Tibial artery (tissue), 4 donors: ENCODE measurements at places on chromosomes 12 and 14.

DNA sequence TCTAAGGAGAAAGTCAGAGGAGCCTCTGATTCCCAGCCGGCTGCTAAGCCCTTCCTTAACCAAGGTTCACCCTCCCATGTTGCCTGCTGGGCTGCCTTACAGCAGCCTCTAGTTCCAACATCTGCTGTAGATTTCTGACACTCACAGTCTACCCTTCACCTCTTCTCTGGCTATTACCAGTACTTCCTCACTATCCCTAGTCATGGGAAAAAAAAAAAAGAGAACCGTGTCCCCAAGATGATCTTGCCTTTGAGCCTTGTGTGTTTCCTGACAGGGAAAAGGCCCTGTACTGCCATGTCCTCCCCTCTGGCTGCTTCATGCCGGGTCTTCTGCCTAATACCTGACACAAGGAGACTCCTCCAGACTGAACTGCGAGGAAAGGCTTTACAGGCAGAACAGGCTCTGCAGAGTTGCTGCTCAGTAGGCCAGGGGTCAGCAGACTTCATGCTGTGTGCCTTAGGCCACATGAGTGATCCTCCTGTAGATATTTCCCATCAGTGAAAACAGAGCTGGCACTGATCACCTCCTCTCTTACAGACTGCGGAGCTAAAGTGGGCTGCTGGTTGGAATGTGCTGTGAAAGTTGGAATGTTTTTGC is 46.8 kb downstream of the PRKCH start:
- no peak for DNase-seq

DNA sequence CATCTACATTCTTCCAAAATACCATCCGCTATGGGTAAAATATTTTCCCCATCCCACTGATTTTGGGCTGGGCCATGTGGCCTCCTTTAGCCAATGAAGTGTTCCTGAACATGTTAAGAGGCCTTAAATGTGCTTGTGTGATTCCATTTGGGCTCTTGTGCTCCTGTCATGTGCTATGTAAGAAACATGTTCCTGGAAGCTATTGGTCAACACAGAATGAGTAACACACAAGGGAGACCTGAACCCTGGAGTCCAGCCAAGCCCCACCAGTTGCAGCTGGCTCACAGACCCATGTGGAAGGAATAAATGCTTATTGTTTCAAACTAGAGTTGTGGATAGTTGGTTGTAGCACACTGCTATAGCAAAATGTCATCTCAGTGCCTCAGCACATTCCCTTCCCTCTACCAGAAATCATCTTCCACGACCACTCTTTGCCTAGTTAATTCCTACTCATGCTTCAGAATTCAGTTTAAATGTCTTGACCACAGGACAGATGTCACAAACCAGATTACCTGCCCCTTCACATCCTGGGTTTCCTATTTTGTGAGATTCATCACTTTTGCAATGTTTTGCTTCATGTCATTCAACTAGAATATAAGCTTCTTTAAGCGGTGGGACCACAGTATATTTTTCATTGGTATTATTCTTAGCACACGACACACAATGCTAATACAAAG is 217.3 kb upstream of the EEA1 start:
- no peak for DNase-seq

- DNase-seq = no peak
These were observed 391.7 kb upstream of the TBX3 start for GRCh38 chr12:115075552-115076170.

- no peak for DNase-seq
These were observed 7.1 kb upstream of the NT5DC3 start for GRCh38 chr12:103848143-103848542.

GRCh38 chr14:104437703-104438102 is 141.9 kb upstream of the C14orf180 start:
- no peak for DNase-seq

DNA sequence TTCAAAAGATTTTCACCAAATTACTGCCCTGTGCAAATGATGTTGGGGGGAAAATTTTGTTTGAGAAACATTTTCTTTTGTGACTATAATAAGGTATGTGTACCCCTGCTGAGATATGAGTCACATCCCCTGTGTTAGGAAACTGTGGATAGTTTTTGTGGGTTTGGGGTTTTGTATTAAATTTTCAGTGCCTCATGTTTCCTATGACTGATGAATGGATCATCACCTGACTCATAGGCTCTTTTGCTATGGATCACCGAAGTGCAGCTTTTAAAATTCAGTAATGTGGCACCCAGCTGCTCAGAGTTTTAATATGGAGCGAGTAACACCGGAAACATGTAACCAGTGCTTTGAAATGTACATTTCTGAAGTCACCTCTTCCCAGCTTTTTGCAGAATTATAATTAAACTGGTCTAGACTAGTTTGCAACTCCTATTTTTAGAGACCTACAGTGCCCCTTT is 167.4 kb upstream of the HMGA2 start:
- no peak for DNase-seq

GRCh38 chr12:96172981-96173380 is 21.2 kb upstream of the ELK3 start:
- DNase-seq = no peak

DNA sequence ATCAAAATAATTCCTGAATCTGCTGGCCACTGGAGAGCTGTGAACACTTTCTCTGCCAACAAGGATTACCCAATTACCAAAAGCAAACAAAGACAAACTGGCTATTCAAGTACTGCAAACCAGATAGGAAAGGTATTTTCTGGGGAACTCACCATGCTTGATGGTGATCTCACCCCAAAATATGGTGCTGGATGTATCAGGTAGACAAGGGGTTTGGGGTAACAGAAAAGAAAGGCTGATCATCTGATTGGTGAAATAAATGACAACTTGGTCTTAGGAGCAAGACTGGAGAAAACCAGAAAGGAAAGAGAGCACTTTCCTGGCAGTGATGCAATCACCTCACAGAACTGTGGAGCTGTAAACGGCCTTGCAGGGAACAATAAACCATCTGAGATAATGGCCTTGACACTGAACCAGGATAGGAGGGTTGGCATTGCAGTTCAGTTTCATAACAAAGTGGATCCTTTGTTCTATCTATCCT is 31.0 kb upstream of the NPFF start:
- DNase-seq = no peak

GRCh38 chr14:64217308-64217707 is 76.9 kb downstream of the ESR2 start:
- no peak for DNase-seq

- no peak for DNase-seq
These were observed 96.5 kb downstream of the BCAT1 start for GRCh38 chr12:24852420-24852819.

- DNase-seq = no peak
These were observed 15.2 kb downstream of the PPFIBP1 start for GRCh38 chr12:27539191-27539631.
